ENCODE measurements at places on chromosomes 1 and 21.

DNA sequence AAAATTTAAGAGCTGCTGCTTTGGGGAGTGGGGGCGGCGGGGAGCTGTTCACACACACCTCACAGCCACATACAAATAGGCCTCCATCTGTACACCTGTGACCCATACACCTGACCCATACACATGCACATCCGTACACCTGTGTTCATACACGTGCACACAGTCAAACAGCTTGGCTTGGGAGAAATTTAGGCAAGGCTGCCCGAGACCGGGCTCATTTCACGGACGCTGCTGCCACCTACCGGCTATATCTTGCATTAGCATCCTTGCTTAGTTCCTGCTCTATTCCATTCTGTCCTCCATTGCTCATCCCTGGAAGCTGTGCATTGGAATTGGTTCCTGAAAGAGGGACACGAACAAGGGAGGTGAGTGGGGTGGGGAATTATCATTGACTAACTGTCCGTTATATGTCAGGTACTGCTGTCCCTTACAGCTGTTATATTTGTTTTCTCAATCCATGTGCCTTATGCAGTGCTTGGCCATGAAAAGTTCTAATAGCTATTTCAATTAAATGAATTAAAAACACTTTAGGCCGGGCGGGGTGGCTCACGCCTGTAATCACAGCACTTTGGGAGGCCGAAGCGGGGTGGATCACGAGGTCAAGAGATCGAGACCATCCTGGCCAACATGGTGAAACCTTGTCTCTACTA is 37.1 kb upstream of the EPB41 start:
- DNase-seq = peak; percentile 90

- DNase-seq = no peak
These were observed 561.0 kb downstream of the LTN1 start for GRCh38 chr21:28431527-28432200.

DNA sequence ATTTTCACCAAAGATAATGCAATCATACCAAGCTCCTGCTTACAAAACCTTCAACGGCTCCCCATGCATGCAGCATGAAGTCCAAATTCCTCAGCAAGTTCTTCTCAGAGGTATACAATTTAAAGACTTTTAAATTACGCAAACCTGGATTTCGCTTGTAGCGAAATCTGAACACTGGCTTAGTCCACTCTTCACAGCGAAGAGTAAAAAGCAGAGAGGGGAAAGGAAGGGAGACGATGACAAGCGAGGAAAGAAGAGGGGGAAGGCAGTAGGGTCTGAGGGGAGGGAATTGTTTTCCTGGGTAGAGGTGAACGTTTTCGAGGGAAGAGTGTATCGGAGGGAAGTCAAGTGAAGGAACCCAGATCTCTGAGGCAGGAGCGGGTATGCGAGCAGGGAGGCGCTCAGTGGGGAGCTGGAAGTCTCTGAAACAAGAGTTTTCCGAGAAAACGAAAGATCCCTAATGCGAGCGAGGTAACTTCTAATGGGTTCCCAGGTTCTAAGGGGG is 790 bp downstream of the TESK2 start:
- DNase-seq = peak; percentile 51

DNA sequence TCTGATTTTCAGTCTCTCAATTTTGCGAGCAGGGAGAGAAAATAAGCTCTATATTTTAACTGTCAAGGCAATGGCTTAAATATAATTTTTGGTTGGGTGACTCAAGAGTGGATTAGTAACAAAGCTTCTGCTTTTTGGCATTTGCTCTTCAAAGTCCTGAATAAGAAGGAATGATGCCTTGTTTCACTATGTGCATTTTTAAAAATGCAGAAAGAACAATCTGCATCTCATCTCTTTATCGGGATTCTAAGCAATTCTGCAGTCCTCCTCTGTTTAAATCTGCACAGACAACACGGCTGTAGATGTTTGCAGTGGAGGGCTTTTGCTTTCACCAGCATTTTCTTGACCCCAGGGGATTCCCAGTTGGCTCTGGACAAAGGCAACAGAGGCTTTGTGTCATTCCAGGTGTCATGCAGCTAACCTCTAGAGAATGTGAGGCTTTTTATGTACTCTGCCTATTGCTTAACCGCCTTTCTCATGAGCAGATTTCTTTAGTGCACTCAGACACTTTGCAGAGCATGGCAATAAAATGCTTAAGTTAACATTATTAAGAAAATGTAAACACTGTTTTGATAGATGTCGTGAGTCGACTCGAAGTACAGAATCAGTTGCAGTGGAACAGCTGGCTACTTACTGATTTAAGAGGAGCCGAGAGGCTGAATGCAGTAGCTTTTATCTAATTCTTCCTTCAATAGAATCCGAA is 783.2 kb upstream of the NEGR1 start:
- DNase-seq = peak; percentile 63

- no peak for DNase-seq
These were observed 1657.8 kb downstream of the MRPL39 start for GRCh38 chr21:23949493-23949892.

- DNase-seq = no peak
These were observed 45.9 kb downstream of the COQ8A start for GRCh38 chr1:226985839-226986463.

DNA sequence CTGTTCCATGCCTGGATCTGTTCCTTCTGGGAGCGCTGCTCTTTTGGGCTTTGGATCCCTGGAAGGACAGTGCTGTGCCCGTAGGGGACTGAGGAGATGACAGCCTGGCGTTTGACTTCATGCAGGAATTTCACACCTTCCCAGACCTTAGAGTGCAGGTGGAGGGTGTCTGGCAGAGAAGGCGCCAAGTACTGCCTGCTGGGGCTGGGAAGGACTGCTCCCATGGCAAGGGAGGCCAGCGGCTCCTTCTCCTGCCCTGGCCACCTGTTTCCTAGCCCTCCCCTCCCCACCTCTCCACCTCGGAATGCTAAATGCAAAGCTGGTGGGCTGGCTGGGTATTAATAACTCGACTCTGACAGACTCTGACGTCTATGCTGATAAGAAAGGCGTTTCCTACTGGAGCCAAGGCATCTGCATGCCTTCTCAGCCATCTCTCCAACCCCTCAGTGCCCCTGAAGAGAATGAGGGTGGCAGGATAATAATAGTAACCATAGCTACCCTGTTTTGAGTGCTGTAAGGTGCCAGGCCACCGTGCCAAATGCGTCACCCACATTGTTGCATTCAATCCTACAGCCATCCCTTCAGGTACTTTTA is 17.5 kb upstream of the PDIK1L start:
- DNase-seq = peak; percentile 63

- DNase-seq = peak; percentile 92
These were observed 34.7 kb downstream of the TOMM20 start for GRCh38 chr1:235093696-235094592.

DNA sequence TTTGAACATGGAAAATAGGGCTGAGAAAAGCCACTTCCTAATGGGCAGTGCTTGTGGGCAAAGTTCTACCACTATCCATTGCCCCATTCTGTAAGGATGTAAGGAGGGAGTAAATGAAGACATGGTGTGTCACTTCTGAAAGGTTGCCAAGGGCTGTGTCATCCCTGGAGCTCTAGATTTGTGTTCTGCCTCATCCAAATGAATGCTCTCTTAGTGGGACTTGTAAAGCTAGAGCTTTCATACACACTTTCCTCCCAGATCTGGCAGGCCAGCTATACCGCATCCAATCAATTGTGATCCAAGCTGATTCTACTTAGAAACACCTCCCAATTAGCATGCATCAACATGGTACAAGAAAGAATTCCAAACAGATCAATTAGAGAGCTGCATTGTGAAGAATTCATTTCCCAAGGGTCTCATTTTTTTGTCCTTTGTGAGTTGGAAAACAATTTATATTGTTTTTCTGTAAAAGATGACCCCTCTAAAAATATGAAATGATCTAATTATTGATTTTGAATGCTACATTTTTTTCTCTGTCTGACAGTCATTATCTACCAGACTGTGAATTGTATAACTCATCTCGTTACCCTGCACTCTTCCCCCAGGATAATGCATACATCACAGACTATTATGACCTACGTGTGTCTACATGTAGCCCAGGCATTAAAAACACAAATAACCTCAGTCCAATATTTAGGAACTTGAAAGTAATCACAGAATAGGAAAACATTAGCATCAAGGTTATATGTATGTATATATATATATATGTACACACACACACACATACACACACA is 117.1 kb upstream of the DUSP10 start:
- no peak for DNase-seq

- DNase-seq = no peak
These were observed 613.7 kb upstream of the B3GALT2 start for GRCh38 chr1:193799948-193800690.

GRCh38 chr21:42012344-42012743 is 2.2 kb upstream of the ZBTB21 start:
- DNase-seq = no peak

DNA sequence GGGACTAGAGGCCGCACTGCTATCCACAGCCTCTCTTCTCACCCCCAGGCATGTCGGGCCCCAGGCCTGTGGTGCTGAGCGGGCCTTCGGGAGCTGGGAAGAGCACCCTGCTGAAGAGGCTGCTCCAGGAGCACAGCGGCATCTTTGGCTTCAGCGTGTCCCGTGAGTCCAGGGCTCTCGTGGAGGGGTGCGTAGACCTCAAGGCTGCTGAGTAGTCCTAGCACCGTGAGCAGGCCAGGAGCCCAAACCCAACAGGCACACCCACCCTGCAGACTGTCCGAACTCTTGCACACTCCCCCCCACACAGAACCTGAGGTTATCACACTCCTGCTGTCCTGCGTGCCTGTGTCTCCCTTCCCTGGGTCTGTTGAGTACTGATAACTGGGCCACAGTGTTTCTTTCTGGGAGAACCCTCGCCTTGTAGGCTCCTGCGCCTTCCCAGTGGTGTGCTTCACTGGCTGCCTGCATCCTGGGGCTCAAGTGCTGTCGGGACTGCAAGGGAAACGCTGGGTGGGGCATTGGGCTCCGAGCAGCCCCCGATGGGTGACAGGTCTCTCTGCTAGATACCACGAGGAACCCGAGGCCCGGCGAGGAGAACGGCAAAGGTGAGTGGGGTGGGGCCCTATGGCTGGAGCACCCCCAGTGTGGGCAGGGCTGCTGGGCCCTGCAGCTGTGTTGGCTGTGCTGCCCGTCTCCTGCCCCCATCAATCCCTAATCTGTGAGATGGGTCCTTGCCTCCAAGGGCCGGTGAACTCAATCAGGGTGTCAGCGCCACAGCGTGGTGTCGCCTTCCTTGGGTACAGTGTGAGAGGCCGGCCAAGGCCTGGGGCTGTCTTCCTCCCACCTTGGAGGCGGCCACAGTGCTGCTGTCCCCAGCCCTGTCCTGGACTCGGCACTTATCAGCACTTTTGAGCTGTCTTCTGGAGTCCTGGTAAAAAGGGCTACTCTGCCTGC is 4.0 kb upstream of the GJC2 start:
- no peak for DNase-seq

Measured in NCI-H82 (cell line).